Effector CD4-positive, alpha-beta T cell (primary cell): ENCODE measurements at places on chromosomes 7 and 10.

- no peak for DNase-seq
Observed at GRCh38 chr7:31864646-31865045, 177.6 kb downstream of the PPP1R17 start.

DNA sequence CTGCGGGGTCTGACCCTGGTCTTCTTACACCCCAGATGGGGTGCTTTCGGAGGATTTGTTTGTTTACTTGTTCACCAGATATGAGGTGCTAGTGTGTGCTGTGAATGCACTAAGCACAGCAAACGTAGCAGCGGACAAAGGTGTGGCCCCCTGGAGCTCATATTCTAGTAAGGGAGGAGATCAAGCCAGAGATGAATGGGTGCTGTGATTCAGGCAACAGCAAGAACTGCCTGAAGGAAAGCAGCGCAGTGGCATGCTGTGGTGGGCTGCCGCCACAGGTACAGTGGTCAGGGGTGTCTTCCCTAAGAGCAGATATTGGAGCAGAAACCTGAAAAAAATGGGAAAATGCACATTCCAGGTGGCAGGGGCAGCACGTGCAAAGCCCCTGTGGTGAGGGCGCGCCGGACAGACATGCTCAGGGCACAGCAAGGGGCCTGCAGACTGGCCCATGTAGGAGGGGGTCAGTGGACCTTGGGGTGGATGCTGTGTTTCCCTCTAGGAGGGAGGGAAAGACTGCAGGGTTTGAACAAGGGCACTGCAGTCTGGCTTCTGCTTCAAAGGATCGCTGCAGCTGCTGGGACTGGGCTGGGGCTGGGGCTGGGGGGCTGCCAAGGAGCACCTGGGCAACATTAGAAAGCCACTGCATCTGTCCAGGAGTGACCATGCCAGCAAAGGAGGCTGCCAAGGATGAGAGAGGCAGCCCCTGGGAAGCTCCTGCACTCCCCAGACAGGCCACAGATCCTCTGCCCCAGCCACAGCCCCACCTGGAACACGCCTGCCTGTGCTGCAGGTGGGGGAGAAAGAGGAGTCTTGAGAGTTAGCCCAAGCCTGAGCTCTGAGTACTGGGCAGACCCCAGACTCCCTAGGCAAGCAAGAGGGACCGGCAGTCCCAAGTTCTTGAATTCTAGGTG, 927 bp upstream of the DEPP1 start:
- no peak for DNase-seq

GRCh38 chr10:8874972-8875371, 820.5 kb downstream of the GATA3 start:
- DNase-seq = no peak

DNA sequence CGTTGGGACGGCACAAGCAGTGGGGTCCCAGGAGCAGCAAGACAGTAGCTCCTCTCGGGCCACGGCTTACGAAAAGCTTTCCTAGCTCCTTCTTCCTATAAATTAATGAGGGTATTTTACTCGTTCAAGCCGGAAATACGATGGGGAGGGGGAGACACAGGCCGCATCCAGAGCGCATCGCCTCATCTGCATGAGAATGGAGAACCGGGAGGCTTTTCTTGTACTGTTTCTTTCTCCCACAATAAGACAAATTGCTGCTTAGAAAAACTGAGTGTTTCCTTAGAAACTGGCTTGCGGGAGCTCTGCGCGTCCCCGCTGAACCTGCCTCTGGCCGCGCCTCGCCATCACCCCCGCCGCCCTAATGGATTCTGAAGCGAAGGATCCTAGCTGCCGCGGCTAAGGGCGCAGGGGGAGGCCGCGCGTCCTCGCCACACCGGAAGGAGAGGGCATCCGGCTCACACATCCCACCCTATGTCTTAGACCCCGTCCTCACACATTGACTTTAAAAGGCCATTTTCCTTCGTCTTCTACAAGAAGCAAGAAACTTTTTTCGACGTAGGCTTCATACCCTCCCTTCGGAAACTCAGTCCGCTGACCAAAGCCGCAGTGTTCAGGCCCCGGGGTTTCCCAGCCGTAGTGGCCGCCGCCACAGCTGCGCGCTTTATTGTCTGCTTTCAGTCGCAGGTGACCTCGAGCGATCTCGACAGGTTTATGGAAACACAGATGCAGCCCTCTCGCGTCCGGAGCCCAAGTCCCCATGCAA, 8.8 kb downstream of the NXPH1 start:
- no peak for DNase-seq

GRCh38 chr7:144384071-144384470, 19.4 kb downstream of the NOBOX start:
- DNase-seq = no peak

GRCh38 chr7:16365952-16366351, 55.4 kb downstream of the CRPPA start:
- DNase-seq = no peak

DNA sequence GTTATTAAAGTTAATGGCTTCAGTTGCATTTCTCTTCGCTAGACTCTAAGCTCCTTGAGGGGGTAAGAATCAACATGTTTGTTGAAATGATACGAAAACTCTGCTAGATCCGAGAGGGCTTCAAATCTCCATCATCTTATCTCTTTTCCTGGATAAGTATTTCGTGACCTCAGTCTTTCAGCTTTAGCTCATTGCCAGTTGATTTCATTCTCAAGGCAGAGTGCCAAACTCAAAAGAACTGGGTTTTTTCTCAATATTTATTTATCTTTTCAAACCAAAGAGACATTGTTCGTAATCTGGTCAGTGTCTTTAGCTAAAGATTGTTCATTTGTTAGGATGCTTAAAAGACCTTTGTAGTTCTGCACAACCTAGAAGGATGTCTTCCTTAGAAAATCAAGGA, 108.9 kb downstream of the ARID5B start:
- no peak for DNase-seq

DNA sequence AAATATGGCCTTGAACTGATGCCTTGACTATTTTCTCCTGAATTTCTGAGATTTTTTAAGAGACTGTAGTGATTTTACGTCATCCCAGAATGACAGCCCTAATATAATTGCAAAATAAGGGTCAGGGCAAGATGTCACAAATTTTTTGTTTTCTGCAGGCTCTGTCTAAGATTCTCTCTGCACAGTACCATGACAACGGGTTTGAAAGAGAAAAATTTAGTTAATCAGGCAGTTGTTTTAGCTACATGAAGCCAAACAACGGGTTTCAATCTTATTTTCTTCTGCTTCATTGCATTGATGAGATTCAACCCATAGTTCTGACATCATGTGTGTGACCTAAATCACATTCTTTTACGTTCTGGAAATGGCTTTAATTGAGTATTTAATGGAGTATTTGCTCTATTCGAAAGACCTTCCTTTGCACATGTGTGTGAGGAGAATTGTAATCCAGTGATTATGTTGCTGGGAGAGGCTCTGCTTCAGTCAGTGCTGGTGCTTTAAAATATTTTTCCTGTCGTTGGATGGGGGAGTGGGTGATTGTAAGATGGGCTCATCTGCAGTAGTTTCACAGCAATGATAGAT, 118.0 kb upstream of the RHOBTB1 start:
- DNase-seq = no peak
